Stimulated activated CD4-positive, alpha-beta T cell treated with anti-CD3 and anti-CD28 coated beads, Interleukin-2, amount 100 ng/mL, for 24 hours (primary cell): ENCODE measurements at places on chromosomes 13 and 19.

DNA sequence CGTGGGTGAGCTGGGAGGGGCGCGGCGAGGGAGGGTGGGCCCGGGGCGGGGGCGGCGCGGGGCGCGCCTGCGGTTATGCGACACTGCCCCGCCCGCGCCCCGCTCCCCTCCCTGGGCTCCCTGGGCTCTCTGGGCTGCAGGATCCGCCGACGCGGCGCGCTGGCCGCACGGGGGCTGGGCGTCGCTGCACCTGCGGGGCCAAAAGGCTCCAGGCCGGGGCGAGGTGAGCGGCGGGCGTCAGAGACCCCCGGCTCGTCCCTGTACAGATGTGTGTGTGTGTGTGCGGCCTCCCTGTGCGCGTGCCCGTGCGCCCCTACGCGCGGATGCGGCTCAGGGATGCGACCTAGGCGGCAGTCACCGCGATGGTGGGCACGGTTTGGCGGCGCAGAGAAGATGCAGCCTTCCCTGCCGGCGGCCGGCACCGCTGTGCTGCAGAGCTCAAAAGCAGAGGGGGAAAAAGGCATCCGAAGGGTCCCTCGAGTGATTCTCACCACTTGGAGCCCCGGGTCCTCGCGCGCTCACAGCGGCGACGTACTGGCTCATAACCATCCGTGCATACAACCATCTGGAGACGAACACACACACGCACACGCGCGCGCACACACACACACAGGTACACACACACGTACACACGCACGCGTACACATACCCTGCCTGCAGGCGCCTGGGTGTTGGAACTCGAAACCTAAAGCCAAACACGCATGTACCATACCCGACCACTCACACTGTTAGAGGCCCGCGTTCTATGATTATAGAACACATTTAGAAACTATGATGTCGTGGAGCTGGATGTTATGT is 709 bp downstream of the ATP8A2 start:
- no peak for DNase-seq

DNA sequence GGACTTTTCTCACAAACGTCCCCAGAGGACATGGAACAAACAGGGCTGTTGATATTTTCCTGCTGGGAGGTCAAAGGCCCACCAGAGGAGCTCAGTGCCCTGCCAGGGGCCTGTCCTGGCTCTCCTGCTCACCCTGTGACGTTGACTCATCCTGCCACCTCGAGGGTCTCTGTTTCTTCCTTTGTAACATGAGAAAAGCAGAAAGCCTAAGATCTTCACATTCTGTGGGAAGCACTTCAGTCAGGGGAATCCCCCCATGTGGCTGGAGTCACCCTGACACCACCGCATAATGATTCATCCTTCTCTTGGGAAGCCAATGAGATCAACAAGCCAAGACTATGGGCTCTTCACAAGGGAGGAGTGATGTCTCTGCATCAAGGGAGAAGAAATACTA is 147.9 kb downstream of the KATNAL1 start:
- DNase-seq, result peak; percentile 58

GRCh38 chr19:1765232-1765903 is 12.1 kb downstream of the ONECUT3 start:
- no peak for DNase-seq

- no peak for DNase-seq
Measured at GRCh38 chr19:14763497-14764145, 14.7 kb downstream of the ADGRE2 start.

- no peak for DNase-seq
Measured at GRCh38 chr13:19657872-19658591, 24.6 kb downstream of the MPHOSPH8 start.

- no peak for DNase-seq
Measured at GRCh38 chr13:104170980-104171555, 1104.9 kb upstream of the SLC10A2 start.

DNA sequence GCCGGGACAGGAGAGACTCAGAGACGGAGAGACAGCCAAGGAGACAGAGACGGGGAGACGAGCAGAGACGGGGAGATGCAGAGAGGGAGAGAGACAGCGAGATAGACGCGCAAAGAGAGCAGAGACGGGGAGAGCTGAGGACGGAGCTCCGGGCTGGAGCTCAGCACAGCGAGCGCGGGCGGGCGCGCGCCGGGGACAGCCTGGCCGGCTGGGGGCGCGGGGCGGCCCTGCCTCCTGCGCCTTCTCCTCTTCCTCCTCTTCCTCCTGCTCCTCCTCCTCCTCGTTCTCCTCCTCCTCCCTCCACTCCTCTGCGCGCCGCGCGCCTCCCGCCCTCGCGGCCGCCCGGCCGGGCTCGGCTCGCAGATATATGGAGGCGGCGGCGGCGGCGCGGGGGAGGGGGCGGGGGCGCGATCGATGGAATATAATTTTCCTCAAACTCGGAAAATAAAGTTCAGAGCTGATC is at the start of gene ERFL:
Gene ERFL, minus strand, starts transcription at position 229 of the 463 bp plus-strand sequence. CDS start 15,530 bp downstream, outside the sequence.
- DNase-seq, result peak; percentile 48

DNA sequence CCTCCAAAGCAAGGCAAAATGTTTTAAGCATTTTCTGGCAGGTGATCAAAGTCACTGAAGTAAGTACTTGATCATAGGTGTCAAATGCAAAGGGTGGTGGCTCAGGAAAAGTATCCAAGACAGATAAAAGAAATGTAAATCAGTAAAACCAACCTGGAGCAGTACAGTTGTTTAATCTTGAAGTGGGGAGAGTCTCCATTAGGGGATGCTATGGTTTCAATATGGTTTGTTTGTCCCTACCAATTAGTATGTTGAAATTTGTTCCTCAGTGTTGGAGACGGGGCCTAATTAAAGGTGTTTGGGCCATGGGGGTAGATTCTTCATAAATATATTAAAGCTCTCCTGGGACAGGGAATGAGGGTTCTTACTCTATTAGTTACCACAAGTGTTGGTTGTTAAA is 1781.7 kb upstream of the PRR20A start:
- no peak for DNase-seq

DNA sequence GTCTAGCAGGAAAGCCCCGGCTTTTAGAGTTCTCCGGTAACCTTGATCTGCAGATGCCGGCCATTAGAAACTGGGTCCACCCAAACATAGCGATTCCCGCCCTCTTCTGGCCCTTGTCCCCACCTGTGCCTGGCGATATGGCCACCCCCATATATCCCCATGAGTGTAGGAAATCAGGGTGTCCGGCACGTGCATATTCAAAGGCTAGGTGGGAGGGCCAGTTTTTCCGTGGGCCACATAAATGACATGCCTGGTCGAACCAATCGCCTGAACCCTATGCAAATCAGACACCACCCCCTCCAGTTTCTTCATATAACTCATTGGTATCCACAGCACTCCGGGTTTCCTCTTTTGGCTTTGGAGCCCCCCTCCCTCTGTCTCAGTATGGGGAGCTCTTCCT is 37.4 kb downstream of the ERICH4 start:
- no peak for DNase-seq

GRCh38 chr19:2516727-2517126 is 40.8 kb downstream of the GADD45B start:
- no peak for DNase-seq

DNA sequence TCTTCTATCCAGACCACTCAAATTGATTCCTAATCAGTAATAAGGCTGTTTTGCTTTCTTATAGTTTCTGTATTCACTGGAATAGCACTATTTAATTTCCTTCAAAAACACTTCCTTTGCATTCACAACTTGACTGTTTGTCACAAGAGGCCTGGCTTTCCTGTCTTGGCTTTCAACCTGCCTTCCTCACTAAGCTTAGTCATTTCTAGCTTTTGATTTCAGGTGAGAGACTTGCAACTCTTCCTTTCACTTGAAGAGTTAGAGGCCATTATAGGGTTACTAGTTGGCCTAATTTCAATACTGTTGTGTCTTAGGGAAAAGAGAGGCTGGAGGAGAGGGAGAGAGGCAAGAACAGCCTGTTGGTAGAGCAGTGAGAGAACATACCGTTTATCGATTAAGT is 47.0 kb downstream of the SACS start:
- no peak for DNase-seq

DNA sequence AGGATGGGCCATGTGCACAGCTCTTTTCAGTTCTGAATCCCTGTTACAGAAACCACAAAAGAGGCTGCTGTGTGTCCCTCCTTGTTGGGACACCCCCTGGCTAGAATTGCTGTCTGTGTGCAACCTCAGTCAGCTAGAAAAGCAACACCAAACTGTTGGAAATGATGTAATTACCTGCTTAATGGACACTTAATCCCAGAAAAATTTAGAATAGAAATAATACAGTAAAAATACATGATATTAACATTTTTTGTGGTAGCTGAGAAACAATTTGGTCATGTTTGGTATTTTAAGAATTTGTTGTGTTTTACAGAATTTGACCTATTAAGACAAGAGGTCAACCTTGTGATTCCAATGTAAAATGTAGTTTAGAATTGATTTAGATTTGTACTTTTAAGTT is 46.8 kb downstream of the FAM124A start:
- DNase-seq, result no peak

GRCh38 chr13:90787007-90787406 is 560.5 kb upstream of the MIR17HG start:
- no peak for DNase-seq

DNA sequence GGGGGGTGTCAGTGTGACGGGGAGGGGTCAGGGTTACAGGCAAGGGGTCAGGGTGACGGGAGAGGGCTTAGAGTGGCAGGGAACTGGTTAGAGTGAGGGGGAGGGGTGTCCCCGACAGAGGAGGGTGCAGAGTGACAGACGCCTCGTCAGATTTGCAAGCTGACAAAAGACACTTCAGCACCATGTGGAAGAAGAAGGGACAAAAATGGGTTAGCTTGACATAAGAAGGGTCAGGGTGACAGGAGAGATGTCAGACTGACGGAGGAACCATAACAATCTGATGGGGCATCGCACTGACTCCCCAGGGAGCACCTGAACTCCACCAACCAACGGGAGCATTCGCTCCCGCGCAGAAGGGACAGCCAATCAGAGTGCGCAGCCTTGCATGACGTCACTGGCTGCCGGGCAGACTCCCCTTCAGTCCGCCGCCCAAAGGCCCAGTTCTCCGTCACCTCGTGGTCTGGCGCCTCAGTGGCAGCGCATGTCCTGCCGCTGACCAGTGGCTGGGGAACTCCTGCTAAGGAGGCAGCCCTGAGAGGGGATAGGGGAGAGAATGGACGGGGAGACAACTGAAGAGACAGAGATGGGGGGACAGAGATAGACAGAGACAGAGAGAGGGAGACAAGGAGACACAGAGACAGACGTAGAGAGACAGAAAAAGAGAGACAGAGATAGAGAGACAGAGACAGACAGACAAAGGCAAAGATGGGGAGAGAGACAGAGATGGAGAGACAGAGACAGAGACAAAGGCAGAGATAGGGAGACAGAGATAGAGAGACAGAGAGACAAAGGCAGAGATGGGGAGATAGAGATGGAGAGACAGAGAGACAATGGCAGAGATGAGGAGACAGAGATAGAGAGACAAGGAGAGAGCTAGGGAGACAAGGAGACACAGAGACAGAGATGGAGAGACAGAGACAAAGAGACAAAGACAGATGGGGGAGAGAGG is 30.2 kb downstream of the C19orf81 start:
- DNase-seq, result peak; percentile 85

DNA sequence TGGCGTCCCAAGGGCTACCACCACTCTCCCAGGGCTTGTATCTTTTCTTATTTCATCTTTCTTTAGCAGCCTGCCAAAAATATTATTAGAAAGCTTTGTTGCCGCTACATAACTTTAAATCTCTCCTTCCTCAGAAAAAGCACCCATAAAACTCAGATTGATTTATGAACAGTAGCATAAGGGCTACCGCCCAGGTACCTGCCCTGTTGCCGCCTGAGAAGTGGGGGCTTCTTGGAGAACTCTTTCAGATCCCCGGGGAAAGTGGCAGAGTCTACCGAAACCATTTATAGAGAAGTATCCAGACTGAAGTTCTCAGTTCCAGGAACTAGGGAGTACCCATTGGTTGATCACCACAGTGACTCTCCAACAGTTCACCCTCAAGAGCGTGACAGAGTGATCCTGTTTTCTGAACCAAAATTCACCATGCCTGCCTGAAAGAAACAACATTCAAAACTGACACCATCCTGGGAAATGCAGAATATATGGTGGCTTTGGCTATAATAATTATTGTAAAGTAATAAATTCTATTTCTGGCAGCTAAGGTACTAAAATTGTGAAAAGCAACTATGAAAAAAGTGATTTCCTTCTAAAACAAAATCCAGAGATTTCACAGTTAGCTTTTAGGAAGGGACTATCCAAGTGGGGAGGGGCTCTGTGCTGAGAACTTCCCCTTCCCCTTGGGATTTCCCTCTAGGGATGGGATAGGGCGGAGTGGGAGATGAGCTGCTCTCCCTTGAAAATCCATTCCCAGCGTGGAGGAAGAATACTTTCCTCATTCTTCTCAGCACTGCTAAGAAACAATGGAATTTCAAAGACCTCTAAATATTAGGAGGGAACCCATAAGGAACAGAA is 877 bp upstream of the N4BP2L1 start:
- no peak for DNase-seq

DNA sequence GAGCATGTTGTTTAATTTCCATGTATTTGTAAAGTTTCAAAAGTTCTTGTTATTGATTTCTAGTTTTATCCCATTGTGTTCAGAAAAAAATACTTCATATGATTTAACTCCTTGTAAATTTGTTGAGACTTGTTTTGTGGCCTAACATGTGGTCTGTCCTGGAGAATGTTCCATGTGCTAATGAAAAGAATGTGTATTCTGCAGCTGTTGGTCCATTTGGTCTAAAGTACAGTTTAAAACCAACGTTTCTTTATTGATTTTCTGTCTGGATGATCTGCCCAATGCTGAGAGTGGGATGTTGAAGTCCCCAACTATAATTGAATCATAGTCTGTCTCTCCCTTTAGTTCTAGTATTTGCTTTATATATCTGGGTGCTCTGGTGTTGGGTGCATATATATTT is 34.9 kb upstream of the TPP2 start:
- DNase-seq, result no peak

DNA sequence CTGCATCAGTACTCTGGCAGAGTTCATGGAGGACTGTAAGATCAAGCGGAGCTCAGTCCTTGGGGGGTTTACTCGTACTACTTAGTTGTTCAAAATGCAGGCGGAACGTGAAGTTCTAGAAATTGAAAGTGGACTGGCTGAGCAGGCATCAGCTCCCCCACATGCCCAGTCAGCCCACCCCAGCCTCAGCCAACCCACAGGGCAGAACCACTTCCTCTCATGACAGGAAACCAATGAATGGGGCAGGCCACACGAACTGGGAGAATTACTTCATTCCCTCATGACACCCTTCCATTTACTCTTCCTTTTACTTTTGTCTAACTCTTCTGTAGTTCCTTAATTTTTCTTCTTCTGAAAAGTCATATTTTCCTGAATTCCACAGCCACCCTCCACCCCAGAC is 71.9 kb downstream of the FLT1 start:
- peak; percentile 7 for DNase-seq

DNA sequence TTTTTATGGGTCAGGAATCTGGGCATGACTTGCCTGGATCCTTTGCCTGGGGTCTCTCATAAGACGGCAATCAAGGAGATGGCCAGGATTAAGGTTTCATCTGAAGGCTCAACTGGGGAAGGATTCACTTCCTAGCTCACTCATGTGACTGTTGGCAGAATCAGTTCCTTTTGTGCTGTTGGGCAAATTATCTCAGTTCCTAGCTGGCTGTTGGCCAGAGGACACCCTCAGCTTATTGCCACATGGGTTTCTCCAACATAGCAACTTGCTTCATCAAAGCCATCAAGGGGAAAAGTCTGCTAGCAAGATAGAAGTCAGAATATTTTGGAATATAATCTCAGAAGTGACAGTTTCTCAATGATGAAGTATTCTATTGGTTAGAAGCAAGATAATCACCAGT is 12.2 kb upstream of the EVI5L start:
- no peak for DNase-seq
